ENCODE measurements at places on chromosomes 2 and 18.
A peak's percentile ranks its signal among the peaks of the same experiment; 100 is the strongest.

GRCh38 chr2:138030459-138030858, 66.2 kb downstream of the HNMT start:
- H3K4me1 ChIP-seq = no peaks in the 10 kb centered on the region
- H3K4me3 ChIP-seq = no peak overlapping the region
- no peaks in the 10 kb centered on the region for H3K27me3 ChIP-seq
- no peak overlapping the region for H3K27ac ChIP-seq

- H3K27me3 ChIP-seq = no peaks in the 10 kb centered on the region
- H3K36me3 ChIP-seq = no peaks in the 10 kb centered on the region
- H3K27ac ChIP-seq = peak overlapping the region; percentile 83
- H3K4me3 ChIP-seq = peak overlapping the region; percentile 74
These were observed 1.2 kb upstream of the CLASP1 start for GRCh38 chr2:121650315-121650930.

DNA sequence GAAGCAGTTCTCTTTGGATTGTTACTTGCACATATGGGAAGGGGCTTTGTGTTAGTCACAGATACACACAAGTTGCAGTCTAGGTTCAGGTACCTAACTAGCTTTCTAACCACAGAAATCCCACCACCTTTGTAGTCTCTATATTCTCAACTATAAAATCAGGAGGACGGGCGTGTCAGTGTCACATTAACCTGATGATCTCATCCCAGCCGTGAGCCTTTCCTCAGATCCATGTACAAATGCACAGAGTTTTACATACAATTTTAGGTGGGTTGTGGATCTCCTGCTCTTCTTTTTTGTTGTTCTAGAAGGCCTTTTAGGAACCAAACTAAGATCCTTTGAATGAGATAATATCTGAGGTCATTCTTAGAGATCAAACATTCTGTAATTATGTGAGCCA, 94.0 kb downstream of the ZNF532 start:
- peaks cover 6% of the 10 kb centered on the region for H3K36me3 ChIP-seq
- H3K27me3 ChIP-seq = no peaks in the 10 kb centered on the region
- no peak overlapping the region for H3K4me3 ChIP-seq
- H3K27ac ChIP-seq = no peak overlapping the region
- H3K4me1 ChIP-seq = peaks cover 3% of the 10 kb centered on the region
- DNase-seq = no peak

GRCh38 chr18:52280702-52281101, 59.3 kb upstream of the DCC start:
- no peak for DNase-seq
- H3K4me3 ChIP-seq = no peak overlapping the region
- no peak overlapping the region for H3K27ac ChIP-seq

DNA sequence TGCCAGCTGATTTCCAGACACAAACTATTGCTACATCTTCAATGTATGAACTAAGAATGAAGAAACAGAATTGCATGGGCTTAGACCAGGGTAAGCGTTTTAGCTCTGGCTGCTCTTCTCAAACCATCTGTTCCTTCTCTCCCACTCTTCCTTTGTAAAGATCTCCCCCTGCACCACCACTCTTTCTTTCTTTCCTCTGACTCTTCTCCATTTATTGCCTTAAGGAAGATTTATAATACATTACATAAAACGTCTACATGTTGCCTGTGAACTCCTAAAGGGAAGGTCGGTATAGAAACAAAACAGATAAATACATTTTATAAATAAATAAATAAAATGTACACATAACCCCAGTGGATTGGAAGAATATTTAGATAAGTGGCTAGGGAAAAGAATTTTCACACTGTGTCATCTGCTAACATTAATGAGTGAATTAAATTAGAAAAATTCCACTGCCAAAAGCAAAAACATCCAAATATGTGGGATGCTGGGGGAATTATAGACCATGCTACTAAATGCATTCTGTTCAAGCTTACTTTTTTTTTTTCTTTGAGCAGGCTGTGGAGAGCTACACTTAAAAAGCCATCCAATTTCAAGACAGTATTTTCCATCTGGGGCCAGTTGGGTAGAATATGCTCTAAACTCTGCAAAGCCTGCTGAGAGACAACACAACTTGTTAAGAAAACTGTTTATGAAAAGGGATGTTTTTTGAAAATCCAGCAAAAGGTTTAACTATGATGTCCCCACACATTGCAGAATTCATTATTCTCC, 41.5 kb downstream of the NCKAP5 start:
- no peaks in the 10 kb centered on the region for H3K4me1 ChIP-seq
- H3K4me3 ChIP-seq = no peak overlapping the region
- H3K27me3 ChIP-seq = no peaks in the 10 kb centered on the region
- H3K36me3 ChIP-seq = no peaks in the 10 kb centered on the region
- no peak for DNase-seq

DNA sequence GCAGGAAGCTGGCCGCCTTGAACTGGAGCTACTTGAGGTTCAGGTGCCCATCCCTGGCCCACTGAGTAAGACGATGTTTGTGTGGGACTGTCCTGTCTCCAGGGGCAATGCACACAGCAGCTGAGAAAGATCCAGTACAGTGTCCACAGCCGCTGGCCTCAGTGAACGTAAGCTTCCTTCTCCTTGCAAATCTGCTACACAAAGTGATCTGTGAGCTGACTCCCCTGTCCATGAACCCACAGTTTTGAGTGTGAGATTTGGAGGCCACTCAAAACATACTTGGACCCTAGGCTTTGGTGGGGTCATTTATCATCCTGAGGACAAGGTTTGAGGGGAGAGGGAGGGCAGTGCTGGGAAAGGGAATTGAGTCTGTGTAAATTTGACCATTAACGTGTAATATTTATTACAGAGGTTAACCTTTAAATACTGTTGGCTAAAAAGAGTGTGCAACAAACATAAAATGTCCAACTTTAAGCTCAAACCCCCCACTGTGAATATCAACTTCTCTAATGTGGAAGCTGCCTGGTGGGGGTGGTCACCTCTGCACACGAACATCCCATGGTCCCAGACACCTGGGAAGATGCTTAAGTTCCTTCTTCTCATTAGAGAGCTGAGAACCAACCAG, 4.9 kb upstream of the CYS1 start:
- DNase-seq = no peak
- no peaks in the 10 kb centered on the region for H3K4me1 ChIP-seq
- no peaks in the 10 kb centered on the region for H3K36me3 ChIP-seq
- H3K4me3 ChIP-seq = no peak overlapping the region

DNA sequence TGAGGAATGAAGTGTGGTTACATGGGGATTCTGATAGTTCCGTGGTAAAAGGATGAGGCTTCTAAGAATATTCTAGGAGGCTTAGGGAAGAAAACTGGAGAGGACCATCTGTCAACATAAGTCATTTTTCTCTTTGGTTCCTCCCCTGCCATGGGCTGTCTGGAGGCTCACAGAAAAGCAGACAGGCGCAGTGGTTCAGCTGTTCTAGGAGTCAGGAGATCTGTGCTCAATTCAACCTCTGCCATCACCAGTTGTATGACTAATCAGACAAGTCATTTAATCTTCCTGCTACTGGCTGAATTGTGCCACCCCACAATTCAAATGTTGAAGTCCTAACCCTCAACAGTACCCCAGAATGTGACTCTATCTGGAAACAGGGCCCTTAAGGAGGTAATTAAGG, 36.4 kb downstream of the ADAM17 start:
- no peak overlapping the region for H3K4me3 ChIP-seq
- no peak overlapping the region for H3K27ac ChIP-seq
- no peaks in the 10 kb centered on the region for H3K27me3 ChIP-seq
- peaks cover 21% of the 10 kb centered on the region for H3K36me3 ChIP-seq
- DNase-seq = no peak
- H3K4me1 ChIP-seq = no peaks in the 10 kb centered on the region

GRCh38 chr2:206783718-206784117, 18.3 kb downstream of the FASTKD2 start:
- H3K27ac ChIP-seq = no peak overlapping the region
- H3K4me1 ChIP-seq = peaks cover 3% of the 10 kb centered on the region
- no peak for DNase-seq
- no peaks in the 10 kb centered on the region for H3K27me3 ChIP-seq
- H3K4me3 ChIP-seq = no peak overlapping the region
- H3K36me3 ChIP-seq = peaks cover 7% of the 10 kb centered on the region

- H3K27ac ChIP-seq = no peak overlapping the region
- H3K27me3 ChIP-seq = no peaks in the 10 kb centered on the region
- no peaks in the 10 kb centered on the region for H3K4me1 ChIP-seq
- DNase-seq = no peak
- H3K4me3 ChIP-seq = no peak overlapping the region
These were observed 55.9 kb upstream of the SLC66A3 start for GRCh38 chr2:11099122-11100065.

- H3K27ac ChIP-seq = no peak overlapping the region
- H3K27me3 ChIP-seq = no peaks in the 10 kb centered on the region
- peaks cover 4% of the 10 kb centered on the region for H3K36me3 ChIP-seq
- H3K4me1 ChIP-seq = no peaks in the 10 kb centered on the region
- DNase-seq = no peak
- no peak overlapping the region for H3K4me3 ChIP-seq
These were observed 74.9 kb downstream of the INO80D start for GRCh38 chr2:206011018-206011614.

DNA sequence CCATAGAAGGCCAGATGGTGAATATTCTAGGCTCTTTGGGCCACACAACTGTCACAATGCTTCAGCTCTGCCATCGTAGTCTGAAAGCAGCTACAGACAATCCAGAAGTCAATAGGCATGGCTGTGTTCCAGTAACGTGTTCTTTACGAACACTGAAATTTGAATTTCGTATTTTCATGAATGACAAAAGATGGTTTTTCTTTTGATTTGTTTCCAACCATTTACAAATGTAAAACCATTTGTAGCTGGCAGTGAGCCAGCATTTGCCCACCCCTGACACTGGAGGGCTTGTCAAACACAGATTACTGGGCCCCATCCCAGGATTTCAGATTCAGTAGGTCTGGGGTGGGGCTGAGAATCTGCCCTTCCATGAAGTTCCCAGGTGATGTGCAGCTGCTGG, 83.0 kb upstream of the ATG16L1 start:
- no peak for DNase-seq
- H3K27me3 ChIP-seq = no peaks in the 10 kb centered on the region
- no peaks in the 10 kb centered on the region for H3K4me1 ChIP-seq
- no peak overlapping the region for H3K27ac ChIP-seq

- H3K36me3 ChIP-seq = no peaks in the 10 kb centered on the region
- no peak for DNase-seq
- H3K27me3 ChIP-seq = no peaks in the 10 kb centered on the region
- H3K27ac ChIP-seq = no peak overlapping the region
- H3K4me3 ChIP-seq = no peak overlapping the region
These were observed 103.5 kb upstream of the CTDP1 start for GRCh38 chr18:79575891-79576685.

DNA sequence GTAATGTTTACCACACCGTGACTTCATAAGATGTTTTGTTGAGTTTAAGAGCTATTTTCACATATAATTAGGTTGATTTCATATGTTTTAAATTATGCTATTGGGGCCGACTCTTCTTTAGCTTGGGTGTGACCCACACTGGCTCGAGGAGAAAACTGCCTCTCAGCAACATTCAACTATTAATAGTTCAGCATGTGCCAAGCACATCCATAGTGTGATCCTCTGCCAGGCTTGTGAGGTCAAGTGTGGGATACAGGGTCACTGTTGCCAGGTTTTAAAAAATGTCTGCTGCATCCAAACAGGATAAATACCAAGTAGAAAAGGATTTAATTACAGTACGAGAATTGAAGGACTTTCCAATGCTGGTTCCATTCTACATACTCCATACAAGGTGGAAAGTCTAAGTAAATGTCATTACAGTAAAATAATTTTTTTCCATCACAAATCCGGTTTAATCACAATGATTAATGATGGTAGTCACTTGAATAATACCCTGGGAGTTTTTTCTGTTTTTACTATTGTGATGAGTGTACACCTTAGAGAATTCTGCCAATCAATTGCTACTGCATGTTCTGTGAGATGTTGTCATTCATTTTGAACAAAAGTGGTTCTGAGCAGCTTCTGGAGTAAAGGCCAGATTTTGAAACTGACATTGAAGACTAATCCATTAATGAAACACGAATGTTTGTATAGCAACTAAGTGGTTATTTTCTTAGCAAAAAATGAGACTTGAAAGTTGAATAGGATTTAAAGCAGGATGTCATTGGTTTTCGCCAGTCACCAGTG, 84.5 kb downstream of the ABI2 start:
- H3K4me1 ChIP-seq = no peaks in the 10 kb centered on the region
- DNase-seq = no peak
- no peak overlapping the region for H3K27ac ChIP-seq
- peaks cover 1% of the 10 kb centered on the region for H3K36me3 ChIP-seq

DNA sequence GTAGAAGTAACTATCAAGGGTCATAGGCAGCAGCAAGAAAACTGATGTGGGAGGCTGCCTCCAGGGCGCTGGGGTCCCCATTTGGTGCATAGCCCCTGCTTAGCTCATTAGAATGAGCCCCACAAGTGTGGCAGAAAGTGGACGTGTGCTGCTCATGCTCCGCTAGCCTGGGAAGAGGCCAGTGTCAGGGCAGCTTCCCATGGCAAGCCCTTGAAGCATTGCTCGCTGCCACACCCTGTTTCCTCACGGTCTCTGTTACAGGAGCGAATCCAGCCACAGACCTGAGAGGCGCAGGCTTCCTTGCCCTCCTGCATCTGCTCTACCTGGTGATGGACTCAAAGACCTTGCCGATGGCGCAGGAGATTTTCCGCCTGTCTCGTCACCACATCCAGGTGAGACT, 22.5 kb downstream of the ELMOD3 start:
- no peaks in the 10 kb centered on the region for H3K4me1 ChIP-seq
- H3K36me3 ChIP-seq = peaks cover 2% of the 10 kb centered on the region
- DNase-seq = no peak
- H3K4me3 ChIP-seq = no peak overlapping the region

- no peak overlapping the region for H3K4me3 ChIP-seq
- no peaks in the 10 kb centered on the region for H3K4me1 ChIP-seq
- H3K27me3 ChIP-seq = peaks cover 7% of the 10 kb centered on the region
- no peak for DNase-seq
These were observed 195.7 kb downstream of the ARL4C start for GRCh38 chr2:234300932-234301823.

DNA sequence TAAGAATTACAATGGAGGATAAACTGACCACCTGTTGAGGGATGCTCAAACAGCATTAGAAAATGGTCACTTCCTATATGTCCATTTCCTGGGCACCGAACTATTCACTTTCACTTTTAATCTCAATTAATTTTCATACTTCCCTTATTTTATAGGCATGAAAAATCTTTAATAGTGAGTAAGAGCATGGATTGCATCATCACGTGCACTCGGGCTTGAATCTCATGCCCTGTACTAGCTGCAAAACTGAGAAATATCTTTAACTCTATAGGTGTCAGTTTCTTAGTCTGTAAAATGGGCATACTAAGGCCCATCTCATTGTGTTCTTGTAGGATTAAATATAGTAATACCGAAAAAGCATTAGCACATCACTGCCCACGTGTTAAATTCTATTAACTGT, 183.9 kb upstream of the FIGN start:
- no peaks in the 10 kb centered on the region for H3K27me3 ChIP-seq
- no peaks in the 10 kb centered on the region for H3K36me3 ChIP-seq
- H3K27ac ChIP-seq = no peak overlapping the region
- H3K4me1 ChIP-seq = no peaks in the 10 kb centered on the region

DNA sequence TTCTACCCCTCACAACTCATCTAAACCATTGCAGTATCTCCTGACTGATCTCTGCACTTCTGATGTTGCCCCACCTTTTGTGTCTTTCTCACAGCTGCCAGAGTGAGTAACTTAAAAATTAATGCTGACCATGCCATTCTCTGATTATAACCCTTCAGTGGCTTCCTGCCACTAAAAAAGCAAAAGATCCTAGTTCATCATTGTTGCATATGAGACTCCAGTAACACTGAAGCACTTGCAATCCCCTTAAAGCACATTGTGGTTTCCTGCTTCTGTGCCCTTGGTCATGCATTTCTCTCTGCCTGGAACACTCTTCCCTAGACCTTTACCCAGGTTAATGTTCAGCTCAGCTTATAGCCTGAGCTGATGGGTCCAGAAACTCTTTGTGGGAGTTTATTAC, 95.1 kb upstream of the WDSUB1 start:
- no peak for DNase-seq
- H3K4me3 ChIP-seq = no peak overlapping the region
- H3K27me3 ChIP-seq = no peaks in the 10 kb centered on the region

Measured in endothelial cell of umbilical vein (primary cell).